ENCODE measurements at places on chromosomes 5 and 9. TPM values are rescaled to one million over a fixed set of nuclear protein-coding genes. Genes with fewer than 3 reads are reported as not detected.

- no peak for DNase-seq
These were observed 84.4 kb upstream of the STARD4 start for GRCh38 chr5:111596705-111597104.

DNA sequence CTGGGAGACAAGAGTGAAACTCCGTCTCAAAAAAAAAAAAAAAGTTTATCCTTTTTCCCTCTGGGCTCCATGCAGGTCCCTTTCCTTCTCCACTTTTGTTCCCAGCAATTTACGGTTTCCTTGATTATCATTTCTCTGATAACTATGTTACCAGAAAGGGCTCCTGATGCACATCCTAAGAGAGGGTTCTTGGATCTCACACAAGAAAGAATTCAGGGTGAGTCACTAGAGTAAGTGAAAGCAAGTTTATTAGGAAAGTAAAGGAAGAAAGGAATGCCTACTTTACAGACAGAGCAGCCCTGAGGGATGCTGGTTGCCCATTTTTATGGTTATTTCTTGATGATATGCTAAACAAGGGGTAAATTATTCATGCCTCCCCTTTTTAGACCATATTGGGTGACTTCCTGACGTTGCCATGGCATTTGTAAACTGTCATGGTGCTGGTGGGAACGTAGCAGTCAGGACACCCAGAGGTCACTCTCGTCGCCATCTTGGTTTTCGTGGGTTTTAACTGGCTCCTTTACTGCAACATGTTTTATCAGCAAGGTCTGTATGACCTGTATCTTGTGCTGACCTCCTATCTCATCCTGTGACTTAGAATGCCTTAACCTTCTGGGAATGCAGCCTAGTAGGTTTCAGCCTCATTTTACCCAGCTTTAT is 13.5 kb upstream of the MELK start:
- DNase-seq, result no peak

The PRLR gene
- total RNA-seq, result 0.73 TPM

DNA sequence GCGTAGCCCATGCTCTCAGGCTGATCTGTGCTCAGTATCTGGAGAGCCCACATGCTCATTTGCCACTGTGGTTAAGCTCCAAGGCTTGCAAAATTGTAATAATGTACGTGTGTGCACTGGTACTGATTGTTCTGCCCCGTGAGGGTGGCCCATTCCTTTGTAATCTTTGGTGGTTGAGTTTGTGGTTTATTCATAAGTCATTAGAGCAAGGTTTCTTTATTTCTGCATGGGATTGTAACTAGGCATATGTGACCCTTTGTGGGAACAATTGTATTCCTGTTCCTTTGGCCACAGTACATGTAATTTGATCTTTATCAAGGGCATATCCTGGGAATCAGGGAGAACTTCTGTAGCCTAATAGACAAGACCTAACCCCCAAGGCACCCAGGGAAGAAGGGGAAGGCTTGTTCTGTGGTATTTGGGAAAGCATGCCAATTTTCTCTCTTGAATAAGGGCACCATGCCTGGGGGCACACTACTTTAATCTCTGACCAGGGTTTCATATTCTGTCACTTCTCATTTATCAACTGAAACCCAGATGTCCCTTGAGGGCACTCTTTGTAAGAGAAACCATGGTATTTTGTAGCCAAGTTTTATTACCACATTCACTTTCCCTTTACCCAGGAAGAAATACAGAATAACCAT is 74.6 kb downstream of the NPR3 start:
- DNase-seq, result no peak
